ENCODE measurements at places on chromosomes 3 and 15.

DNA sequence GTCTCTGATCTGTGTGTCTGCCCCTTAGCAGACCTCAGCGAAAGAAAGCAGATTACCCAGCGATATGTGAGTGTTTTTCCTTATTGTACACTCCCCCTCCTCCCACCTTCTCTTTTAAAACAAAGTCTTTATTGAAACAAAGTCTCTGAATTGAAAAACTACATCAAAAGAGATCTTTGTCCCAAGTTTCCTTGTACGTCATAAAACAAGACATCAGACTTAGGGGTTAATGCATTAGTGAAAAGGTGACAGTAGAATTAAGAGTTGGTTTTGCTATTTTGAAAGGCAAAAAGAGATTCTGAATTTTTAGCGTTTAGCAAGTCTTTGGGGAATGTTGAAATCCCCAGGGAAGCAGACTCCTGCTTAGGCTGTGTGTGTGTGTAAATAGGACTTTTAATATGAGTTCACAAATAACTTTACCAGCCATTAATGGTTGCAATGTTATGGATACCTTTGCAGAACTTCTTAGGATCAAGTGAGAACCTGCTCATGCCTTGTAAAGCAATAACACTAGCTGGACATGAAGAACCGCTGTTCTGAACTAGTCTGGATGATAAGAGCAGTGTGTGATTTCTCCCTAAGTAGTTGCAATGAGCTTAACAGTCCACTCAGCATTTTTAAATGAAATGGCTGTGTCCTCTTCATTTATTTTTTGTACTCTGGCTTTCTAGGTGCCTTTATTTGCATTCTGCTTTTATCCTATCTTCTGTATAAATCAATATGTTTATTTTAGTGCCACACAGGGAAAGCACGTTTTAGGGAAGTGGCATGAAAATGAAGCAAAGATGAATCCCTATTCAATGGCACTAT is 136.6 kb downstream of the MCTP2 start:
- DNase-seq = no peak

DNA sequence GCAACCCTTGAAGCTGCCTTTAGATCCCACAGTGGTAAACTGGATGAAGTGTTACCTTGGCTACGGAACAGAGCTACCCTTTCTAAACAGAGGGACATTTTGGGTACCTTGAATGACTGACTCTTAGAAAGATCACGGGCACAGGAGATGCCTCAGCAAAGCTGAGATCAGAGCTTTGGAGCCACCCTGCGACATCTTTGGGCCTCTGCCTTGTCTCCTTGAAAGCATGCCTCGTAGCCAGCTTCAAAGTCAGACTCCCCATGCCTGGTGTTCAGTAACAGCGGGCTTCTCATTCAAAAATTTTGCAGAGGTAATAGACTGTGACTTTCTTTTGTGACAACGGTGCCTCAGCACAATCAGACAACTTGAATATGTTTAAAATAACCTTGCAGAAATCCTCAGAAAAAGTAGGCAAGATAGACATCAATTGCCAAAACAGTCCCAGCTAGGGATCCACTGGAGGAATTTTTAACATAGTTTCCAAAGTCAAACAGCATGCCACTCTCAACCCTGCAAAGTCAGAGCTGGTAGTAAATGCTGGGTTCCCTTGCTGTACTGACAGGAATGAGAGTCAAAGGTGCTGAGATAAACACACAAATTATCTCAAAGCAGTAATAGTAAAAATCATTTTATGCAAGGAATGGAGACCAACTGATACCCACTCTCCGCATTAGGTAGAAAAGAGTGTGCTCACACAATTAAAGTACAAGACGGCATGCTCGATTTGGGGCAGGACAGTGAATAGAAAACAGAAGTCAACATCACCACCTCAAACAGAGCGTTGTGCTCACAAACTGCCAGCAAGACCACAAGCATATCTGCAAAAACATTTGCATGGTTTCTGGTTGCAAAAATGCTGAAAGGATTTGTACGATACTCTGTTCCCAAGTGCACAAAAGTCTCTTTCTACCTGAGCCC is 82.1 kb downstream of the MYO1E start:
- DNase-seq = no peak

DNA sequence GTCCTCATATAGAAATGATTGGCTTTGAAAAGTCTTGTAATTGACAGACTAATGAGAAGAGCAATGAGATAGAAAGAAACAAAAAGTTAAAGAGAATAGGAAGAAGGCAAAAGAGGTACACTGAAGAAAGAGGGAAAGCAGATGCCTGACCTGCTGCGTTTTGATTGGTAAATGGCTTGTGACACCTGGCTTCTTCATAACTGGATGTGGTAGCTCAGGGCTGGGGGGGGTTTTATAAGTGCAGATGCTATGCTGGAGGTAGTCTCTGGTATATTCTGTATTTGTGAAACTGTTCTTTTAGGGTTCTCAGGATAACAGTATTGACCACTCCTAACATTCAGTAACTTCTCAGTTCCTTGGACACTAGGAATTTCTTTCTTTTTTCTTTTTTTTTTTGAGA is 1.4 kb downstream of the STARD9 start:
- no peak for DNase-seq

DNA sequence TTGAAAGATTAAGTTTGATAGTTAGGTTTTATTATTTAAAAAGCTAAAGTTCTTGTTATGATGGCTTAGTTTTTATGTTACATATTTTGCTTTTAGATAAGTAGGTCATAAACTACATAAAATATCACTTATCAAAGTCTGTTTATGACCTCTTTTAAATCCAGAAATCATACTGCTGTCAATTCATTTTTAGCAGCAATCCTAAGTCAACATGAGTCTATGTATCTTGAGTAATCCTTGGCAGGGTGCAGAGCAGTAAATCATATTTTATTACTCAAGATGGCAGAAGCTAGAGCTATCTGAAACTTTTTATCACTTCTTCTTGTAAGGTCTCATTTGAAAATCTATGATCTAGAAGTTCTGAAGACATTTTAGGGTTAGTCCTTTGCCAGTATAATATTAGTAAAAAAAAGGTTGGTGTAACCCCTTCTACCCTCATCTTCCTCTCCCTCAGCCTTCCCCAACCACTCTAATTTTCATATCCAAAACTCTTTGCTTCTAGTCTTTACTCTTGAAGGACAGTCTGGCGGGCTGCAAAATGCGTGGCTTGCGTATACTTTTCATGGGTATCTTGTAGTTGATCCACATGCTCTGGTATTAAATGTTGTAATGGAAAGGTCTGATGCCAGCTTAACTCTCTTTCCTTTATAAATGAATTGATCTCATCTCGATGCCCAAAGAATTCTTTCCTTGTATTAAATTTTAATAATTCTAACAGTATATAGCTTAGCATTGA is 134.0 kb upstream of the THRB start:
- no peak for DNase-seq

- DNase-seq = no peak
These were observed 168.9 kb downstream of the XXYLT1 start for GRCh38 chr3:195101927-195102608.

GRCh38 chr15:68427366-68427765 is 4.6 kb downstream of the ITGA11 start:
- DNase-seq = no peak

- DNase-seq = no peak
These were observed 19.6 kb downstream of the HACL1 start for GRCh38 chr3:15581471-15582394.

DNA sequence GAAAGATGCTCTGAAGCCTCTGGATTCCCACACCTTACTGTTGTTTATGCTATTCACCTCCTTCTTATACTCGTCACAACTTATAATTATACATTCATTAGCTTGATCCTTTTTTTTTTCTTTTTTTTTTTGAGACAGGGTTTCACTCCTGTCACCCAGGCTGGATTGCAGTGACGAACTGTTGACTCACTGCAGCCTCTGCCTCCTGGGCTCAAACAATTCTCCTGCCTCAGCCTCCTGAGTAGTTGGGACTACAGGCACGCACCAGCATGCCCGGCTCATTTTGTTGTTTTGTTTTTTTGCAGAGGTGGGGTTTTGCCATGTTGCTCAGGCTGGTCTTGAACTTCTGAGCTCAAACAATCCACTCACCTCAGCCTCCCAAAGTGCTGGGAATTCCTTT is 143.6 kb downstream of the PLCL2 start:
- no peak for DNase-seq

GRCh38 chr3:155560135-155560534 is 184.7 kb downstream of the PLCH1 start:
- no peak for DNase-seq

GRCh38 chr3:143067201-143067600 is 52.4 kb upstream of the CHST2 start:
- no peak for DNase-seq

GRCh38 chr15:64635499-64636495 is 139.6 kb downstream of the RBPMS2 start:
- peak; percentile 25 for DNase-seq

DNA sequence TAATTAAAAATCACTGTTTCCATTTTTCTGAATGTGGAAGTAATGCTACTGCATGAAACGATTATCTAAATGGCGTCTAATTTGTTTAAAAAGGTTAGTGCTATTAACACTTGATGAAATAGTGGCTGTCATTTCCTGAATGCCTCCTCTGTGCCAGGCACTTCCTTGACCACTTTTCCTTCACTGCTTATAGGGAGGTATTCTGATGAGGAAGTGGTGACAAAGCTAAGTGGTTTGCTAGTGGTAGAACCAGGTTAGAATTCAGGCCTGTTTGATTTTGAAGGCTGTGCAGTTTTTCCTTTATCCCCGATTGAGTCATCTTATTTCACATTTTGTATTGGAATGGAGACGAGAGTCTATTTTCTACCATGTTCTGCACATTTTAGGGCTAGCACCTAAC is 119.0 kb downstream of the USP13 start:
- DNase-seq = no peak

DNA sequence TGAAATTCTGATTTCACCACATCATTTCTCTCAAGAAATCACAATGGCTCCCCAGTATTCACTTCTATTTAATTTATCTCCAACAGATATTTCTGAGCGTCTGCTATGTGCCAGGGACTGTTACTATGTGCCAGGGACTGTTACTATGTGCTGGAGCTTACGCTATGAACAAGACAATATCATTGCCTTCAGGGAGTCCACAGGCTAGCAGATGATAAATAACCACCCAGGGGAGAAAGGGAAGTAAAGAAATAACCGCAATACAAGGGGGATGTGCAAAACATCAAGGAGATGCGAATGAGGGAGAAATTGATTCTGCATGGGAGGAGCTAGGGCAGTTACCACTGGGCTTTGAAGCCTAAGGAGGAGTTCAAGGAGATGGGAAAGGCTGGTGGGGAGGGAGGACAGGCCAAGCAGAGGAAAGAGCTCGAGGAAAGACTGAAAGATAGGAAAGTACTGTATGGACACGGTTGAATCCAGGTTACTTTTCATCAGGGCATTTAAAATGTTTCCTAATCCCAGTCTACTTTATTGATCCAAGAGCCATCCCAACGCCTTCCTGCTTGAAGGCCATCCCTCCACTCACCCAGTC is 2.5 kb downstream of the THSD4 start:
- DNase-seq = no peak

- DNase-seq = no peak
These were observed 239.1 kb downstream of the MCTP2 start for GRCh38 chr15:94470492-94470891.

- DNase-seq = no peak
These were observed 1481.5 kb downstream of the OTOL1 start for GRCh38 chr3:162978136-162978535.

DNA sequence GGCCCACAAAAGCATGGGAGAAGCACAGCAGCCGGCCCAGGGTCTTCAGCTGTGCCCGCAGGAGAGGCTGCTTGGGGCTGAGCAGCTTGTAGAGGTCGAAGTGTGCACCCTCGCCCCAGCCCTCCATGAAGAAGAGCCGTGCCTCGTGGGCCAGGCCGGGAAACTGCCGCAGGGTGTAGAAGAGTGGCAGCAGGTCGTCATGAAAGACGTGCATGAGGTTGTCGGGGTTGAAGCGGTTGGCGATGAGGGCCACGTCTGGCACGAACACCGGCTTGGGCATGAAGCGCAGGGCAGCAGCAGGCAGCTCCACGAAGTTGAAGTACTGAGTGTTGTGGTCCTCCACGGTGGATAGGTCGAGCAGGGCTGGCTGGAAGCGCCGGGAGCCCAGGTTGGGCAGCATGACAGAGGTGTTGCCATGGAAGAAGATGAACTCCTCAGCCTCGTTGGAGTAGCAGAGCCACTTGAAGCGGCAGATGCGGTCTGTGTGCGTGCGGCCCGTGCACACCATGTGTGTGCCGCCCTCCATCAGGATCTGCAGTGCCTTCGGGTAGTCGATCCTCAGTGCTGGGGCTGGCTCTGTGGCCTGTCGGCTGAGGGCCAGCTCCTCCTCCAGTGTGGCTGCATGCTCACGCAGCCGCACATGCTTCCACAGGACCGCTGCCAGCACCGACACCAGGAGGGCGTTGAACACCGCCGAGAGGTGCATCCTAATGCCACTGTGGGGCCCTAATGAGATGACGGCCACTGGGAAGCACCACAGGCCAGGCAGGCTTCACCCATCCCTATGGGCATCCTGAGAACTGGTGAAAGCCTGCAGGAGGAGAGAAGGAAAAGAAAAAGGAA is 24.9 kb downstream of the POMGNT2 start:
- DNase-seq = no peak

GRCh38 chr3:111910806-111911205 is 51.7 kb downstream of the PHLDB2 start:
- DNase-seq = peak; percentile 68
